Activated T-helper 2 cell treated with anti-CD3 and anti-CD28 coated beads, Interferon-gamma antibody, Interleukin-2, Interleukin-4, amounts not matched to agents 10 μg/mL and 5 μg/mL and 100 μg/mL, durations not matched to agents 14 hours and 24 hours and 36 hours (primary cell): ENCODE measurements at places on chromosomes 3 and 15.

- peaks cover 60% of the 10 kb centered on the region for H3K27me3 ChIP-seq
- H3K4me3 ChIP-seq: no peak overlapping the region
- H3K27ac ChIP-seq: no peak overlapping the region
- no peak for DNase-seq
Observed at GRCh38 chr3:128484404-128485281, 8.4 kb downstream of the GATA2 start.

DNA sequence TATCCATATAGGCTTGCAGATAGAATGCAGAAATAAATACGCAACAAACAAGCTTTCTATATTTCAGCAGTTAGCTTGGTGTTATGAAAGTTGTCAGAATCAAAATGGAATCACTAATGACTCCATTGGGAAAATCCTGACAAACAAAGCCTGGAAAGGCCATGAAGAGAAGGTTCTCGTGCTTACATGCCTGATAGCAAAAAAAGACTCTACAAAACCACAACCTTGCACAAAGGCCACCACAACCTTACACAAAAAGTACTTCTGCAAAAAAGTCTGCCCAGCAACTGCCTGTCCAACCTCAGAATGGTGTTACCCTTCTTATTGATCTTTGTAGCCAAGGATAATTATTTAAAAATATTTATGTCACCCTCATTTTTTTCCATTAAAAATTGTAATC, 14.4 kb upstream of the PLSCR1 start:
- no peaks in the 10 kb centered on the region for H3K36me3 ChIP-seq
- H3K27ac ChIP-seq: no peak overlapping the region
- H3K27me3 ChIP-seq: peaks cover 12% of the 10 kb centered on the region
- H3K4me1 ChIP-seq: peaks cover 7% of the 10 kb centered on the region
- no peak for DNase-seq

GRCh38 chr15:28912422-28912821, 26.6 kb downstream of the APBA2 start:
- H3K27ac ChIP-seq: no peak overlapping the region
- peaks cover under 1% of the 10 kb centered on the region for H3K27me3 ChIP-seq
- H3K36me3 ChIP-seq: no peaks in the 10 kb centered on the region
- H3K4me3 ChIP-seq: no peak overlapping the region
- DNase-seq: no peak

- H3K4me1 ChIP-seq: no peaks in the 10 kb centered on the region
- no peak for DNase-seq
- H3K4me3 ChIP-seq: no peak overlapping the region
Observed at GRCh38 chr3:151014501-151015018, 42.0 kb upstream of the CLRN1 start.

GRCh38 chr3:69422751-69423150, 36.9 kb upstream of the FRMD4B start:
- H3K4me3 ChIP-seq: no peak overlapping the region
- DNase-seq: no peak
- peaks cover 2% of the 10 kb centered on the region for H3K27me3 ChIP-seq
- no peaks in the 10 kb centered on the region for H3K36me3 ChIP-seq

DNA sequence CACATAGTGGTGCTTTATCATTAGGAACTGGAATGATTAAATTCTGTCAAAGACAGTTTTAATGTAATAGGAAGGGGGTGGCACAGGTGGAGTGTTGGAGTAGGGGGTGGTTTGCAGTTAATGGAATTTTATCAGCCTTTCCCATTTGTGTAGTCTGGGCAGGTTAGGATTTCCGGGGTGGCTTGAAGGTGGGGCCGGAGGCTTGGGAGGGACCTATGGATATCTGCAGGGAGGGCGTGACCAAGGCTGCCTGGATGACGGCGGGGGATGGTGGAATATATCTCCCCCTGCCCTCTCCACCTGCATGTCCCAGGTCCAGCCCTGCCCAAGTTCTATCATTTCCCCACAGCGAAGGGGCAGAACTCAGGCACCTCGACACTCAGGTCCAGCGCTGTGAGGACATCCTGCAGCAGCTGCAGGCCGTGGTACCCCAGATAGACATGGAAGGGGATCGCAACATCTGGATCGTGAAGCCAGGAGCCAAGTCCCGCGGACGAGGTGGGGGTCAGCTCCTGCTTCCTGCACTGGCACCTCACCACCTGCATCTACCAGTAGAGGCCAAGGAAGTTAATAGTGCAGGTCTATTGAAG, 15.5 kb downstream of the TTLL3 start:
- H3K27ac ChIP-seq: no peak overlapping the region
- DNase-seq: no peak
- H3K4me1 ChIP-seq: no peaks in the 10 kb centered on the region
- H3K36me3 ChIP-seq: peaks cover 33% of the 10 kb centered on the region
- no peaks in the 10 kb centered on the region for H3K27me3 ChIP-seq

DNA sequence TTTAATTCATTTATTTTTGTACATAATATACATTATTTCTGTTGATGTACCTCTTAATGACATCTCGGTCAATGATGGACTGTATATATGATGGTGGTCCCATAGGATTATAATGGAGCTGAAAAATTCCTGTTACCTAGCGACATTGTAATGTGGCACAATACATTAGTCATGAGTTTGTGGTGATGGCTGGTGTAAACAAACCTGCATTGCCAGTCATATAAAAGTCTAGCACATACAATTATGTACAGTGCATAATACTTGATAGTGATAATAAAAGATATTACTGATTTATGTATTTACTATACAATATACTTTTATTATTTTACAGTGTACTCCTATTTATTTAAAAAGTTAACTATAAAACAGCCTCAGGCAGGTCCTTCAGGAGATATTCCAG, 15.1 kb downstream of the TTC14 start:
- H3K27me3 ChIP-seq: no peaks in the 10 kb centered on the region
- no peaks in the 10 kb centered on the region for H3K4me1 ChIP-seq
- no peak overlapping the region for H3K27ac ChIP-seq
- H3K36me3 ChIP-seq: peaks cover 50% of the 10 kb centered on the region

DNA sequence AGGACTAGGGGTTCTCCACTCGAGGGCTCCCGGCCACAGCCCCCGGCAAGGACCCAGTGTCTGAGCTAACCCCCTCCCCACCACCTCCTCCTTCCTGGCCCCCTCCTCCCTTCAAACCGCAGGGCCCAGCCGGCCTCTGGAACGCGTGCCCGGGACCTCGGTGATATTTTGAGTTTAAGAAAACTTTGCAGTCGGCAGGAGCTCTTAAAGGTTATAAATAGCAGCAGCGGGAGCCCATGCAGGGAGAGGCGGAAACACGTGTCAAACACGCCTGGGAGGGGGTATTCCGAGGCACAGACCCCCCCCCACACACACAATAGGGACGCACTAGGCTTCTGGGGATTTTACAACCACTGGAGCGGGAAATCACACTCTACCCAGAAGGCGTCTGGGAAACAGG, 3.1 kb upstream of the PTH1R start:
- H3K36me3 ChIP-seq: no peaks in the 10 kb centered on the region
- no peak overlapping the region for H3K4me3 ChIP-seq
- H3K27ac ChIP-seq: no peak overlapping the region
- peaks cover 24% of the 10 kb centered on the region for H3K27me3 ChIP-seq

- H3K27me3 ChIP-seq: peaks cover 3% of the 10 kb centered on the region
- DNase-seq: no peak
- no peak overlapping the region for H3K27ac ChIP-seq
- H3K4me3 ChIP-seq: no peak overlapping the region
- H3K4me1 ChIP-seq: peaks cover 2% of the 10 kb centered on the region
Observed at GRCh38 chr3:10419637-10420232, 85.7 kb downstream of the ATP2B2 start.

- H3K36me3 ChIP-seq: no peaks in the 10 kb centered on the region
- no peak overlapping the region for H3K4me3 ChIP-seq
- DNase-seq: peak; percentile 77
- peaks cover 15% of the 10 kb centered on the region for H3K27me3 ChIP-seq
- peaks cover 35% of the 10 kb centered on the region for H3K4me1 ChIP-seq
Observed at GRCh38 chr3:43389388-43390254, 103.3 kb downstream of the SNRK start.

- no peaks in the 10 kb centered on the region for H3K36me3 ChIP-seq
- no peak for DNase-seq
Observed at GRCh38 chr15:47507221-47507985, 209.9 kb upstream of the SEMA6D start.
